ENCODE measurements at places on chromosomes 2 and 18. TPM values are rescaled to one million over a fixed set of nuclear protein-coding genes. Genes with fewer than 3 reads are reported as not detected.

DNA sequence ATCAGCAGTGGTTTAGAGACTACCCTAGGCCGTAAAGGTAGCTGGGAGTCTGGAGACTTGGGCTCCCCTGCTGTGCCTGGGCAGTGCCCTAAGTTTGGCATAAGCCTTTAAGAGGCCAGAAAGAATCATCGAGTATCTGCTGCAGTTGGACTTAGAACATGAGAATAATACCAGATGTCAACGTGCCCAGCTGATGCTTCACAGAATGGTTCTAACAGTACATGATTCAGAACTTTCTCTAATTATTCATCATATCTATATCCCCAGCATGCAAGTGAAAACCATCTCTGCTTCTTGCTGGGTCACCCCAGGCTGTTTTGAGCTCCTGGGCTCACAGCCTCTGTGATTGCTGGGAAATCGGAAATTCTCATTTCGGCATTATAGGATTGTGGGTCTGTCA is 118.1 kb downstream of the NCK2 start:
- no peak for DNase-seq

Gene ALPP
- not detected for total RNA-seq

DNA sequence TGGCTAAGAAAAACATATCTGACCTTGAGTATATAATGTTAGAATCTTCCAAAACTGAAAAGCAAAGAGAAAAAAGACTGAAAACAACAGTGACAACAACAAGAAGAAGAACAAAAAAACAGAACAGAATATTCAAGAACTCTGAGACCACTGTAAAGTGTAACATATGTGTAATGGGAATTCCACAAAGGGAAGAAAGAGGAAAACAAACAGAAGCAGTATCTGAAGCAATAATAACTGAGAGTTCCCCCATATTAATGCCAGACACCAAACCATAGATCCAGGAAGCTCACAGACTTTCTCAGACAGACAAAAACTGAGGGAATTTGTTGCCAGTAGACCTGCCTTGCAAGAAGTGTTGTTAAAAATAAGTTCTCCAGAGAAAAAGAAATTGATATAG is 58.9 kb downstream of the TXNL1 start:
- no peak for DNase-seq

Gene PGAP1
- total RNA-seq: 7.5 TPM

DNA sequence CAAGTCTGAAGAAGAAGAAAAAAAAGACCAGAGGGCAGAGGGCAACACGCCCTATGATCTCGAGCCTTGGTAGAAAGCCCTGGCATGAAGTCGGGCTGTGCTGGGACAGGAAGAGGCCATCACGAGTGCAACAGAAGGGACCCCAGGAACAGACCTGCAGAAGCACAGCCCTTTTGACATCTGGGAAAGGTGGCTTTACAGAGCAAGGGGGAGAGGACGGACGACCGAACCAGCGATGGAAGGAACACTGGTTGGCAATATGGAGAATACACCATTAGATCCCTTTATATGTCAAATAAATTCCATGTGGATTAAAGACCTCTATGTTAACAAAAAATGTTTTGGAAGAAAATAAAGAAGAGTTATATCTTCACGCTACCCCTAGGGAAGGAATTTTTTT is 10.7 kb downstream of the KIF1A start:
- no peak for DNase-seq

- DNase-seq: no peak
Measured at GRCh38 chr2:102603904-102604303, 15.4 kb upstream of the SLC9A2 start.

Gene SERPINB5
- not detected for total RNA-seq

DNA sequence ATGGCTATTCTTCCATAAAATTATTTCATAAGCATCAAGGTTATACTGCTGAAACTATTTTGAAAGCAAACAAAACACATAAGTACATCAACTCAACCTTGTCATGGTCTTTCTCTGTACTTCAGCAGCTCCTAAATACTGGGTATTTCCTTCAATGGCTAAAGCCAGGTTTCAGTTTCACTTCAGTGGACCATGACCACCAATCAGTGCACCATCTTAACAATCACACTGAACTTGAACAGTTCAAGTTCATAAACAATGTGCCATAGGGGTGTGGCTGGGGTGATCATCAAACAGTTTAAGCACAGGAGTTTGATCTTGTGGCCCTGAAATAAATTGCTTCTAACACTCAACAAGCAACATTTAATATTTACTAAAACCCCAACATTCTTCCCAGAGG is 124.1 kb upstream of the FIGN start:
- no peak for DNase-seq

GRCh38 chr18:55119434-55119833 is 160.2 kb upstream of the CCDC68 start:
- no peak for DNase-seq

Gene LRRTM4
- not detected for total RNA-seq

DNA sequence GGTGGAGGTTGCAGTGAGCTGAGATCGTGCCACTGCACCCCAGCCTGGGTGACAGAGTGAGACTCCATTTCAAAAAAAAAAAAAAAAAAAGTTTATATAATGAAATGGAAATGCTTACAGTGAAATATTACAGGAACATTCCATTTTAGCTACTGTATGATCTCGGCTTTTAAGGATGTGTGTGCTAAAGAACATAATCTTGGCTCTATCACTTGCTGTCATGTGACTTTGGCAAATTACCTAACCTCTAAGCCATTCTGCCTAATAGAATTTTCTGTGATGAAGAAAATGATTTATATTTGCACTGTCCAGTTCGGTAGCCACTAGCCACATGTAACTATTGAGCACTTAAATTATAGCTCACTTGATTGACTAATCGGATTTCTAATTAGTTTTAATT is 36.3 kb downstream of the SMAD4 start:
- no peak for DNase-seq

Gene SANBR
- 1.9 TPM for total RNA-seq

Gene CCL20
- not detected for total RNA-seq

DNA sequence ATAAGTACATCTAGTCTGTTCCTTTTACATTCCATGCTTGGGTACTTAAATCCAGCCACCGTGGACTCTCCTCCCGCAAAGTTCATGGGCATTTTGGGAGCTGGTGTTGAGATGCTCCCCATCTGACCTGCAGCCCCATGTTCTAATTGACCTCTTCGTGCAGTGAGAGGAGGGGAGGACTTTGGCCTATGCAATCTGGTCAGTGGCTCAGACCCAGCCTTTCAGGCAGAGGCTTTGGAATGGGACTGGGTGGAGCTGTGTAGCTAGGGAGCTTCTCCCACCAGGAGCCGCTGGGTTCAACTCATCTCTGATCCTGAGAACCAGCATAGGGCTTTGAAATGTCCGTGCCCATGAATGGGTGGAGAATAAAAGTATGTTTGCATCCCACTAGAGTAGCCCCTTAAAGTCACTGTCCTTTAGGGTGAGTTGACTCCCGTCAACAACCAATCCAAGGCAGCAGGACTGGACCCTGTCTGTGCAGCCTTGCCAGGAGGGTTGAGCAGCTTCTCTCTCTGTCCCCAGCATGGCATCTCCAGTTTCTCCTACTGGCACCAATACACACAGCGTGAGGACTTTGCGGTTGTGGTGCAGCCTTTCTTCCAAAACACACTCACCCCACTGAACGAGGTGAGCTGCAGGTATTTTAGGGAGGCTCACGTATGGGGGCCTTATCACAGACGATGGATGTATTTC is 120.0 kb upstream of the PPP1CB start:
- DNase-seq: no peak

Gene ANKRD53
- 1.3 TPM for total RNA-seq

- no peak for DNase-seq
Measured at GRCh38 chr18:76994086-76994654, 138.4 kb downstream of the MBP start.

Gene CFAP221
- total RNA-seq: not detected

DNA sequence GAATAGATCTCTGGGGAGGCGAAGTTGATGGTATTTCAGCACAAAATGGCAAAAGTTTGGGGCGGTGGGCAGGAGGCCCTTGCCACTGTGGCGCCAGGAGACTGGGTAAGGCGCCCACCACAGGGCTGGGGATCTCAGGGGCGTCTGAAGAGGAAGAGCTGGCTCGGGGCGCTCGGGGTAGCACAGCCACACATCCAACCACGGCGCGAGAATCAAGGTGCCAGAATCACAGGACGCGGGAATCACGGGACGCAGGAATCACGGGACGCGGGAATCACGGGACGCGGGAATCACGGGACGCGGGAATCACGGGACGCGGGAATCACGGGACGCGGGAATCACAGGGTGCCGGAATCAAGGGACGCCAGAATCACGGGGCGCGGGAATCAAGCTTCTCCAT is 174.4 kb downstream of the TMEM18 start:
- no peak for DNase-seq

- DNase-seq: no peak
Measured at GRCh38 chr2:180570864-180571263, 409.5 kb upstream of the UBE2E3 start.

Gene ALPI
- not detected for total RNA-seq

Gene TMEM163
- total RNA-seq: not detected

GRCh38 chr2:119223521-119224390 is at the start of gene STEAP3:
TSS of gene STEAP3 (plus strand) at chr2:119223834. CDS start at chr2:119231013, 7,179 bp downstream.
- no peak for DNase-seq

Data from naive thymus-derived CD8-positive, alpha-beta T cell (primary cell).